ENCODE measurements at places on chromosomes 6 and 20.

DNA sequence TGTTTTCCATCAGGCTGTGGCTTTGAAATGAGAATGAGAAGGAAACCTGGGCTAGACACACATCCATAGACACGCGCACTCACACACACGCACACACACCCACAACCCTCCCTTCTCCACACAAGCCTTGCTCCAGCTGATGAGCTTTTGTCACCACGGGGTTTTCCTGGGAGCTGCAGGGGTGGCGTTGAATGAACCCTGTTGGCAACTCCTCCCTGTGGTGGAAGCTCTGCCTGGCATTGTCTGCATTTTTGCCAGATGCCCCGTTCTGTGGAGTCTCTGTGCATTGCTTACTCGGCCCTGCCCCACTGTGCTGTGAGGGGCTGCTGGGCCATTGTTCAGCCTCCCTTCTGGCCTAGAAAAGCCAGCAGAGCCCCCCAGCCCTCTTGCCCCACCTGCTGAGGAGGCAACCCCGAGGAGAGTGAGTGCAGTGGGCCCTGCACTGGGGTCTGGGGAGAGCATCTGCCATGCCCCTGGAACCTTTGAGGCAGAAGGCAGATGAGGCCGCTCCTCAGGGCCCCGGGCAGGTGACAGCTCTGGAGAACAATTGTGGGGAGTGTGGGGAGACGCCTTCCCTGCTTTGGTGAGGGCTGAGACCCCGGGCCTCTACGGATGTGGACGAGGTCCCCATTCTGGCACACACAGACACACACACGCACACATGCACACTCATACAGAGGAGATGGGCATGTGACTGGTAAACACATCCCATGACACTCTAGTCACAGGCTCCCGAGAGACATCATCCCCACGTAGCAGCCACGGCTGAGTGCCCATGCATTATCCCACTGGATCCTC is 9.9 kb downstream of the ADIG start:
- no peak for DNase-seq

GRCh38 chr6:111805511-111806164 is 67.6 kb downstream of the FYN start:
- no peak for DNase-seq

GRCh38 chr6:129890701-129891100 is 29.6 kb upstream of the TMEM244 start:
- no peak for DNase-seq

GRCh38 chr6:122722746-122723145 is 56.8 kb upstream of the FABP7 start:
- DNase-seq, result no peak

- DNase-seq, result no peak
Measured at GRCh38 chr6:155497273-155497672, 41.6 kb upstream of the NOX3 start.

DNA sequence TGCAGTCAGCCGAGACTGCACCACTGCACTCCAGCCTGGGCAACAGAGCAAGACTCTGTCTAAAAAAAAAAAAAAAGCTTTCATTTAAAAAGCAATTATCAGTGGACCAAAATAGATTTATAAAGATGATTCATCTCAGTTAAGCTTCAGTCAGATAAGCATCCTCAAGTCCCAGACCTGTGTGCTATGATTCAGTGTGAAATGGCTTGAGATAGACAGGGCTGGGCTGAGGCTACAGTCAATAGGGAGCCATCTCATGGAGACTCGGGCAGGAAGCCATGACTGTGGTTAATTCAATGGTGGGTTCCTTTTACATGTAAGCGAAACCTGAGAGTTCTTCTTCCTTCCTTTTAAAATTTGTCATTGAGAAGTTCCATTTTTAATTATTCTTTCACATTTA is 276.0 kb downstream of the TFAP2A start:
- no peak for DNase-seq

GRCh38 chr6:30207619-30208295 is 5.4 kb downstream of the TRIM26 start:
- no peak for DNase-seq

GRCh38 chr6:148596891-148597455 is 149.9 kb upstream of the UST start:
- no peak for DNase-seq

GRCh38 chr20:22339091-22339881 is 245.1 kb downstream of the FOXA2 start:
- no peak for DNase-seq

DNA sequence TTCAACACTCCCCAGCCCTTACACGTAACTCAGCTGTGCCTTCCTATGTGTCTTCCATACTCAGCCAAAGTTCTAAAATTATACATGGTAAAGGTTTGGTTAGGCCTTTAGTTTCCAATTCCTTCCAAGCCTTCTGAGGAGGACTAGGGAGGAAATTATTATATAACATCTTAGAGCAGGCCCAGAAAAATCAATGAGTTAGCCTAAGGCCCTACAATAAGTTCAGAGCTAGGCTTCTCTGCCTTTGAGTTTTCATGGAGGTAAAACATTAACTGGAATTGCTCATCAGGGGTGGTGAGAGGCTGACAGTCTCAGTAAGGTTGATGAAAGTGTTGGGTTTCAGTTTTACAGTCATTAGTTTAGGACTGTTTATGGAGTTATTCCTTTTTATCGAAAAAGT is 286.0 kb downstream of the ADGB start:
- DNase-seq, result no peak

- DNase-seq, result no peak
Measured at GRCh38 chr6:3471711-3472110, 14.9 kb upstream of the SLC22A23 start.

- DNase-seq, result no peak
Measured at GRCh38 chr6:13841936-13842335, 27.6 kb upstream of the MCUR1 start.

- DNase-seq, result no peak
Measured at GRCh38 chr6:155434096-155434495, 21.5 kb downstream of the NOX3 start.

- DNase-seq, result no peak
Measured at GRCh38 chr6:16687045-16687444, 74.2 kb downstream of the ATXN1 start.

DNA sequence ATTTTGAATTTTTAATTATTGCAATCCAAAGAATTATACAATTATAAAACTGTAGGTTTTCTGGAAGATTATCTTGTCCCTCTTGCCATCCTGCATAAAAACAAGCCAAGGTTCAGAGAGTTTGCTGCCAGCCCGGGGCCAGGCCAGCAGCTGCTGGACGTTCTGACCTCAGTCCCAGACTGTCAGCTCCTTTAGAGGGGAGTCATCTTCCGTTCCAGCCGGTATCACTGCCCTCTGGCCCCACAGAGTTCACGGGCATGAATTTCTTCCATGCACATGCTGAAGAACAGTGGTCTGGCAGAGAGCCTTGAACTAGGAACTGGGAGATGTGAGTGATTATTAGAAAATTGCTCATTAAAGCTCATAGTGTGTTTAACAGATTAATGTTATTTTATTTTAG is 130.4 kb upstream of the QKI start:
- DNase-seq, result no peak

DNA sequence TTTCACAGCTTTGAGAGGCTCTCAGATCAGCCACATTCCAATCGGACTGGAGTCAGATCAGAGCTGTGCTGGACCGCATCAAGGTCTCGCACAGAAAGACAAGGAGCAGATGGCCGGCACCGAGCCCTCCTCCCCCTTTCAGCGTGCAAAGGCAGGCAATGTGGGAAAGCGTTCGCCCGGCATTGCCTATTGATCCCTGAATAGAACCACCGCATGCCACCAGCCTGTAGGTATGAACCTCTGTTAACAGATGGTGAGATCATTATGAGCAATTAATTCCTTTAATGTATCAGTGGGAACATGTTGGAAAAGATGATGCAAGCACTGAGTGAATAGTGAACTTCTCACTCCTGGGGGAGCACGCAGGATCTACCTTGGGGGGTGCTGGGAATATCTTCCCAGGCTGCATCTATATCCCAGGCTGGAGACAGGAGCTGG is 117.5 kb upstream of the ID4 start:
- DNase-seq, result no peak

GRCh38 chr6:78611886-78612480 is 255.4 kb upstream of the IRAK1BP1 start:
- no peak for DNase-seq

DNA sequence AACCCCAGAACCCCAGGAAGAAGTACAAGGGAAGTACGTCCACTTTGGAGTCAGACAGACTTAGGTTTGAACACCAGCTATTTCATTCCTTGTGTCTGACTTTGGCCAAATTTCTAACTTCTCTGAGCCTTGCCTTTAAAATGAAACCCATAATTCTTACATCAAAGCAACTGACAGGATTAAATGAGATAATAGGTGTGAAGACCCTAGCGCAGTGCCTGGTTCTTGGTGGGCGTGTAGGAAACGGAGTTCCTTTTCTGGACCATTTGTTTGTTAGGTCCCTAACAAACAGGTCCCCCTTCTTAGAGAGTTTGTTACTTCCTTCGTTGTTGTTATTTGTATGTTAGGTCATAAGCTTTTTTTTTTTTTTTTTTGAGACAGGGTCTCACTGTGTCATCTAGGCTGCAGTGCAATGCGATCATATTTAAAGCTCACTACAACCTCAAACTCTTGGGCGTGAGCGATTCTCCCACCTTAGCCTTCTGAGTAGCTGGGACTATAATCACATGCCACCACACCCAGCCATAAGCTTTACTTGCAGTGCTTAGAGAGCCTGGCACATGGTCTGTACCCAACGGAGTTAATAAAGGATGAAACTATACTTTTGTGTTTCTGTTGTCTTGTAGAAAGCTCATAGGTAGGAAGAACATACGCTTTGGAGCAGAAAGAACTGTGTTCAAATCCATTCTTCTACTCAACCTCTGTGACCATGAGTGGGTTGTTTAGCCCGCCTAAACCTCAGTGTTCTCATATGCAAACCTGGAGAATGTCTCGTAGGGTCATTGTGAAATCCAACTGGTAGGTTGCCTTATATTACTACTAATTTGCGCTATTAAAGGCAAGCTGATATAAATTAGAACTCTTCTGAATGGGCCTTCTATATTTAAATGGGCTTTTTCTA is 21.8 kb upstream of the MROH8 start:
- no peak for DNase-seq

- peak; percentile 86 for DNase-seq
Measured at GRCh38 chr6:73521351-73521985, 636 bp upstream of the EEF1A1 start.

DNA sequence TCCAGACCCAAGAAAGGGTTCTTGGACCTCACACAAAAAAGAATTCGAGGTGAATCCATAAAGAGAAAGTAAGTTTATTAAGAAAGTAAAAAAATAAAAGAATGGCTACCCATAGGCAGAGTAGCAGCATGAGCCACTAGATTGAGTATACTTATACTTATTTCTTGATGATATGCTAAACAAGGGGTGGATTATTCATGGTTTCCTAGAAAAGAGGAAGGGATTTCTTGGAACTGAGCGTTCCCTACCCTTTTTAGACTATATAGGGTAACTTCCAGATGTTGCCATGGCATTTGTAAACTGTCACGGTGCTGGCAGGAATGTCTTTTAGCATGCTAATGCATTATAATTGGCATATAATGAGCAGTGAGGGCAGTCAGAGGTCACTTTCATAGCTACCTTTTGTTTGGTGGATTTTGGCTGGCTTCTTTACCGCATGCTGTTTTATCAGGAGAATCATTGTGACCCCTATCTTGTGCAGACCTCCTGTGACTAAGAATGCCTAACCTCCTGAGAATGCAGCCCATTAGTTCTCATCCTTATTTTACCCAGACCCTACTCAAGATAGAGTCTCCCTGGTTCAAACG is 44.3 kb downstream of the TENT5A start:
- no peak for DNase-seq

DNA sequence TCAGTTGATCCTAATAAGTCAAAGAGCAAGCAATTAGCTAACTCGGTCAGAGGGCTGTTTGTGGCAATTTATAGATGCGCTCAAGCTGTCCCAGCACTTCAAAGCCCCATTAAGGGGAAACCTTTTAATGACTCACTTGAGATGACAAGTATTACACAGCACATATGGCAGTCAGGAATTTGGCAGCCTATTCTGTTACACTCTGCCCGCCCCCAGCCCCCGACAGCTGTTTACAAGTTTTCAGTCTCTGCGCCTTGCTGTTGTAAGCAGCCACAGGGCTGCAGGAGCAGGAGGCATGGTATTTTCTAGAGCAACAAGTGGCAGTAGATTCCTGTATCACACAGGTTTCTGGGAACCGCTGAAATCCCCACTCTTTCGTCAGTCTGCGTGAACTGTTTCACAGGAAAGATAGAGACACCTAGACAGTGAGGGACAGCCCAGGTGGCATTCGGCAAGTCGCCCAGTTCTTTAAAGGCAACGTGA is 263.0 kb downstream of the FOXC1 start:
- no peak for DNase-seq

DNA sequence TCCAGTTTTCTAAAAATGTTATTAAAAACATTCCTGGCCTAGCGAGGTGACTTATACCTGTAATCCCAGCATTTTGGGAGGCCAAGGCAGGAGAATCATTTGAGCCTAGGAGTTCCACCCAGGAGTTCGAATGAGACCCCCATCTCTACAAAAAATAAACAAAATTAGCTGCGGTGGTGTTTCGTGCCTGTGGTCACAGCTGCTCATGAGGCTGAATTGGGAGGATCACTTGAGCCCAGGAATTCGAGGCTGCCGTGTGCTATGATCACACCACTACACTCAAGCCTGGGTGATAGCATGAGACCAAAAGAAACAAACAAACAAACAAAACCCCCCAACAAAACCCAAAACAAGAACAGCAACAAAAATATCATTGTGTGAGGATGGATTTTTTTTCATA is 19.8 kb upstream of the POLR1H start:
- DNase-seq, result no peak

- peak; percentile 9 for DNase-seq
Measured at GRCh38 chr6:37705239-37706051, 7.8 kb upstream of the MDGA1 start.

- DNase-seq, result no peak
Measured at GRCh38 chr6:108960601-108961000, 112.4 kb downstream of the ARMC2 start.

GRCh38 chr6:9484686-9485085 is 930.2 kb downstream of the TFAP2A start:
- no peak for DNase-seq

- no peak for DNase-seq
Measured at GRCh38 chr6:63963769-63964315, 328.2 kb downstream of the PHF3 start.

DNA sequence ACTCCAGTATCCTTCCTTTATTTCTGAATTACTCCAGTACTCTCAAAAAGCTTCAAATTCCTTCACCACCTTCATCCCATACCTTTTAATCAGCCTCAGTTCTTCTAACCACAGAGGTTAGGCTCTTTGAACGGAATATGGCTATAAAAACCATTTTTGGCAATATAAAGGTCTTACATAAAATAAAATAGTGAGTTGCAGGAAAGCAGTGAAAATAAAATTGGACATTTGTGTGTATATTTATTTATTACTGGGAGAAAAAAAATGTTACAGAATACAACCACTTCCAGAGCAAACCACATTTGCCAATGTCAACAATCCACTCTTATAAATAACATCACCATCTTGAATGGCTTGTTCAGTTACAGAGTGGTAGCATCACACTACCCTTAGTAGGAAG is 7.7 kb downstream of the HDDC2 start:
- no peak for DNase-seq

DNA sequence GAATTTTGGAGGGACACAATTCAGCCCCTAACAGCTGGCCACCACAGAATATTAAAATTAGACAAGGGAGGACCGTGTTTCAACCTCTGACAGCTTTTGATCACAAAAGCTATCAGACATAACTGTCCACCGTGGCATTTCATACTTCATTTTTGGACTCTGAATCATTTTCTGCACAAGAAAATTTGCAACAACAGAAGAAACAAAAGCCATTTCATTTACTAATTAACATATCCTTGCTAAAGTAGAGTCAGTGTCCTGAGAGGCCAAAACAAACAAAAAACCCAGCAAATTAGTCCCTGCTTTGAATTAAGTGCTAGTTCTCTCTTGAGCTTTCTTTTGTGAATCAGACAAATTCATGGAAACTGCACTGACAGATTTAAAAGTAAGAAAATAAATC is 17.6 kb upstream of the COL12A1 start:
- no peak for DNase-seq

Measured in anterior cingulate cortex (tissue), 58 donors.